Right ventricle myocardium superior (tissue), 1 donor: ENCODE measurements at places on chromosomes 11 and 22. TPM values are rescaled to one million over a fixed set of nuclear protein-coding genes. Genes with fewer than 3 reads are reported as not detected.

Gene EHD1
- 47.4 TPM for total RNA-seq

Gene RBMXL2
- total RNA-seq, result not detected

Gene LRRN4CL
- total RNA-seq, result 3.8 TPM

Gene ASRGL1
- total RNA-seq, result 4.1 TPM

Gene TRIM29
- total RNA-seq, result not detected

Gene EXPH5
- total RNA-seq, result 2.5 TPM

Gene CD3D
- 0.62 TPM for total RNA-seq

Gene OR8D1
- not detected for total RNA-seq

Gene CD3E
- total RNA-seq, result 0.38 TPM
